ENCODE measurements at places on chromosomes 13 and 19.

DNA sequence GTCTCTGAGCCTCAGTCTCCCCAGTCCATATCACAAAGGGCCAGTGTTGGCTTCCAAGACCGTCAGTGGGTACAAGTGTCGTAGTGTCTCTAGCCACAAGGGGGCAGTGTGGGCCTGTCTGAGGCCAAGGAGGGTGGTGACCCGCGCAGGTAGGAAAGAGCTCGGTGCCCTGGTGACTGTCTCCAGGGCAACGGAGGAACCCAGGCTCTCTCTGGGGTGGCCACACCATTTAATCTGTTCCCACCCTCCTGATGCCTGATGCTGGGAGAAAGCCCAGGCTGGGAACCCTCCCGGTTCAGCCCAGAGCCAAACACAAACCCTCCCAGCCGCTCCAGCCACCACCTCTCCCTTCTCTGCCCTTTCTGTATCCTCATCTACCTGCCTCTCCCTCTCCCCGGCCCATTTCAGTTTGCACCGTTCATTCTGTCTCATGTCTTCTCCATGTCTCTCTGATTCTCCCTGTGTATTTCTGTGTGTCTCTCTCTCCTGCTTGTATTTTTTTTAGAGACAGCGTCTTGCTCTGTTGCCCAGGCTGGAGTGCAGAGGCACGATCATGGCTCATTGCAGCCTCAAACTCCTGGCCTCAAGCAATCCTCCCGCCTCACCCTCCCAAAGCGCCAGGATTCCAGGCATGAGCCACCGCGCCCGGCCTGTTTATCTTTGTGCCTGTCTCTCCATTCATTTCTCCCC lies 17.5 kb upstream of the MEIS3 start:
- peak; percentile 47 for DNase-seq

DNA sequence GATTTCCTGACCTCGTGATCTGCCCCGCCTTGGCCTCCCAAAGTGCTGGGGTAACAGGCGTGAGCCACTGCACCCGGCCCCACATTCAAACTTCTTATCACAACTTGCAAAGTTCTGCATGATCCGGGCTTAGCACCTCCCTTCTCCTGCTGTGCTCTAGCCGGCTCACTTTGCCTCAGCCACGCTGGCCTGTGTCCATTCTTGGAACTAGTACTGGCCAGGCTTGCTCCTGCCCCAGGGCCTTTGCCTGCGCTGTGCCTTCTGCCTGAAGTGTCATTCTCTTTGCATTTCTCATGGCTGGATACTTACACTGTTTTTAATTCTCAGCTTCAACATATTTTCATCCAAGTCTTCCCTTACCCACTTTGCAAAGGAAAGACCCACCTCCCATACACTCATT lies 29.9 kb downstream of the CACNG6 start:
- DNase-seq, result no peak

DNA sequence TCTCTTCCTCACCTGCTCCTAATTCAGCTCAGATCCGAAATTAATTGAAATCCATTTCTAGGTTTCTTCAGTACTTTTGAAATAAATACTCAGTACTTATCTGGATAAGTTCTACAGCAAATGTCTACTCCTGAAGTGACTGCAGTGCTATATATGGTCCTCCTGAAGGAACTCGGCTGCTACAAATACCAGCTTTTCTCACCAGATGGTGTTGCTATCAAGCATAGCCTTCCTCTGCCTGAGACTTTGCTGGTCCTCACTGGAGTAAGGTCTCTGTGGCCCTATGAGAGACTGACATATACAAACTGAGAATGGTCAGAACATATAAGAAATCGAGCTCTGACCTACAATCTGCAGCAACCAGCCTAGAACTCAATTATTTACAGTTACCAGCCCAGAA lies 161.6 kb downstream of the NDFIP2 start:
- no peak for DNase-seq

- peak; percentile 94 for DNase-seq
These were observed 572 bp downstream of the SNAPC2 start for GRCh38 chr19:7920519-7921301.

- no peak for DNase-seq
These were observed 900.3 kb upstream of the MIR17HG start for GRCh38 chr13:90447034-90447733.

- DNase-seq, result peak; percentile 83
These were observed 26.3 kb downstream of the EPS15L1 start for GRCh38 chr19:16445238-16446107.

GRCh38 chr13:65915195-65915594 lies 1314.9 kb downstream of the PCDH9 start:
- DNase-seq, result no peak

GRCh38 chr19:3358689-3359014 lies 7.7 kb upstream of the NFIC start:
- no peak for DNase-seq

- DNase-seq, result no peak
These were observed 77.3 kb upstream of the SIAH3 start for GRCh38 chr13:45928843-45929242.

DNA sequence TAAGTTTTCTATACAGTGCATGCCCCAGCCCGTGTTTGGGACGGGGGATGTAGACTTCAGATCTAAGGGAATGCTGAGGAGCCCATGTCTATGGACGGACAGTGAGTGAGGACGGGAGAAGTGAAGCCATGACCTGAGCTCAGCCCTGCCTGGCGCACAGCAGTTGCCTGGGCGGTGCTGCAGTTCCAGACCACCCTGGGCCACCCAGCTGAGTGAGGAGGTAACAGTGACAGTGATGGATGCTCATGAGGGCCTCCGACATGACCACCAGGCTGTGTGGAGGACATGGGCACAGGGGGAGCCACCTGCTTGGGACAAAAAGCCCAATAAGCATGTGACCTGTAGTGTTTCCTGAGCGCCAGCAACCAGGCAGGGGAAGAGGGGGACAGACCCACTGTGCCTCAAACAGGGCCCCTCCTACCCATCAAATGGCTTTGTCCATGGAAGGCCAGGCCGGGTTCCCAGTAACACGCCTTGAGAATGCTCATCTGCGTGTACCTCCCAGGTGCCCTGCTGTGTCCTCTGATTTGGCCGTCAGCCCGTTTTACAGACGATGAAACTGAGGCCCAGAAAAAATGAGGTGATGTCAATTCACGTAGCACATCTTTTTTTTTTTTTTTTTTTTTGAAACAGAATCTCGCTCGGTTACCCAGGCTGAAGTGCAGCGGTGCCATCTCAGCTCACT lies 22.6 kb downstream of the NOSIP start:
- DNase-seq, result no peak

DNA sequence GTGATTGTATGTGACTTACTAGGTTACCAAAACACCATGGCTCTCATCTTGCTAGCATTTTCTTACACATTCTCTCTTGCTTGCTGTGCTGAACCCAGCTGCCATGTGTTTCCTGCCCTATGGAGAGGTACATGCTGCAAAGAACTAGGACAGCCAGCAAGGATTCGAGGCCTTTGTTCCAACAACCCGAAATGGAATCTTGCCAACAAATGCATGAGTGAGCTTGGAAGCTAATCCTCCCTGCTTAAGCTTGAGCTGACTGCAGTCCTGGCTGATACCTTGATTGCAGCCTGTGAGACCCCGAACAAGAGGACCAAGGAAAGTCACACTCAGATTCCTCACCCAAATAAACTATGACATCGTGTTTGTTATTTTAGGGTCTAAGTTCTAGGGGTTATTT lies 651.2 kb downstream of the SLITRK6 start:
- DNase-seq, result no peak

- no peak for DNase-seq
These were observed 20.1 kb downstream of the SH3GL1 start for GRCh38 chr19:4380254-4380727.

- DNase-seq, result no peak
These were observed 12.6 kb upstream of the ZNF792 start for GRCh38 chr19:34976611-34977010.

- DNase-seq, result no peak
These were observed 23.3 kb downstream of the MIPEP start for GRCh38 chr13:23865906-23866305.

GRCh38 chr13:46759846-46760245 lies 37.1 kb downstream of the ESD start:
- DNase-seq, result no peak
